ENCODE measurements at places on chromosomes 6 and 20.

- no peak for DNase-seq
Measured at GRCh38 chr6:130771741-130772140, 55.5 kb upstream of the SMLR1 start.

GRCh38 chr20:41268402-41268801, 49.1 kb downstream of the ZHX3 start:
- DNase-seq: no peak

DNA sequence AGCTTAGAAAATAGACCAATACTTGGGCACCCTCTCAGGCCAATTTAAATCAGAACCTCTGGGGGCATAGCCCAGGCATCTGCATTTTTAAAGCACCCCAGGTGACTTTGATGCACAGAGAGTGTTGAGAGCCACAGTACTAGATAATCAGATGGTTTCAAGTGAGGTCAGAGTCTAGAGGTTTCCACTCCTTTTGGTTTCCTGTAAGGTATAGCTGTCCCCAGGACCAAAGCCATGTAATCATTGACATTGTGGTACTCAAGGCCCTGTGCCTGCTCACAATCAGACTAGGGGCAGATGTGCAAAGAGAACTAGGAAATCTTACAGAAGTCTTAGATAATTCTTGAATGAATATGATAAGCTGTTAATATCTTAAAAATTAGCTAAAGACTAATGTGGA, 9.1 kb downstream of the FILIP1 start:
- DNase-seq: no peak

GRCh38 chr6:18141805-18142590, 12.9 kb downstream of the TPMT start:
- DNase-seq: no peak

- no peak for DNase-seq
Measured at GRCh38 chr6:156166093-156166492, 611.1 kb upstream of the ARID1B start.

GRCh38 chr20:48364688-48365421, 462.9 kb downstream of the PREX1 start:
- no peak for DNase-seq

GRCh38 chr6:69758214-69758613, 38.6 kb downstream of the LMBRD1 start:
- no peak for DNase-seq

GRCh38 chr20:63544241-63544957, 3.1 kb downstream of the SRMS start:
- no peak for DNase-seq

DNA sequence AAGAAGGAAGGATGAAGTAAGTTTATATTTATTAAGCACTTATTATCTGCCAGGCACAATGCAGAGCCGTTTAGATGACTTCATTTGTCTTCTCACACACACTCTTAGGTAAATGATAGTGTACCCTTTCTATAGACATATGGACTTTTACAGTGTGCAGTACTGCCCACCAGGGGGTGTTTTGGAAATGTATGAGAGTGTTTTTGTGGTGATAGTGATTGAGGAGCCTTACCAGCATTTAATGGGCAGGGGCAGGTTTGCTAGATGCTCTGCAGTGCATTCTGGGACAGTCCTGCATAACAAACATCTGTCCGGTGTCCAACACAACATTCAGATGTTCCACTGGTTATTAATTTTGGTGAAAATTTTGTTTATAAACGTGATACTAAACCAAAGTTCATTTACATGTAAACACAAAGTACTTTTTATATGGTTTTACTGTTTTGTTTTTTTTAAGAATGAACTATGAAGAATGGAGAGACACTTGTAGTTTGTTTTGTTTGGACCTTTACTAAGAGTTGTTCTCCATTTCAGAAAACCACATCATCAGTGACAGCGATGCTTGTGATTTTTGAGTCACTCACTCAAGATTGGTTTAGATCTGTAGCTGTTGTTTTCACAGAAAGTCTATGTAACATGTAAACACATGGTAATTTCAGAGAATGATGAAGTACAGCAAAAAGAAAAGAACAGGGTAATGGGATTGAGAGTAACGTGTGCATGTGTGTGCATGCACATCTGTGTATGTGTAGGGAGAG, 19.9 kb downstream of the KCNS1 start:
- DNase-seq: peak; percentile 52

DNA sequence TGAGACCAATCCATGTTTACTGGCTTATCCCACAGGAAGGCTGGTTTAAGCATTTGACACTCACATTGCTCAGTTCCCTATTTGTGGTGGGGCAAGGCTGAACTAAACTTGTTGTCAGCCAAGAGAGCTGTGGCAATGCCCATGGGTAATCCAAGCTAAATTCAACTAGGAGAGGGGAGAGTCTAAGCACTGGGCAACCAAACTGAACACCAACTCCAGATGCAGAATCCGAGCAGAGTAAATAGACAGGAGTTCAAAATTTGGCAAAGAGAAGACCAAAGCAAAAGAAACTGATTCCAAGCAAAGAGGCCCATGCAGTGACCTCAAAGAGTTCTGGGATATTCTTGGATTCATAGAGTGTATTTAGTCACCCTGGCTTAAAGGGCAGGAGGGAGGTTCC, 106.5 kb upstream of the NT5E start:
- no peak for DNase-seq

GRCh38 chr6:131861381-131861780, 53.6 kb downstream of the ENPP1 start:
- DNase-seq: no peak

GRCh38 chr6:11237956-11238355, 5.5 kb upstream of the NEDD9 start:
- DNase-seq: no peak

GRCh38 chr6:72363844-72364740, 257.8 kb upstream of the KCNQ5 start:
- no peak for DNase-seq

- DNase-seq: peak; percentile 70
Measured at GRCh38 chr6:18349386-18349785, 37.8 kb upstream of the RNF144B start.

GRCh38 chr6:158755636-158756035, 63.5 kb downstream of the EZR start:
- DNase-seq: no peak

DNA sequence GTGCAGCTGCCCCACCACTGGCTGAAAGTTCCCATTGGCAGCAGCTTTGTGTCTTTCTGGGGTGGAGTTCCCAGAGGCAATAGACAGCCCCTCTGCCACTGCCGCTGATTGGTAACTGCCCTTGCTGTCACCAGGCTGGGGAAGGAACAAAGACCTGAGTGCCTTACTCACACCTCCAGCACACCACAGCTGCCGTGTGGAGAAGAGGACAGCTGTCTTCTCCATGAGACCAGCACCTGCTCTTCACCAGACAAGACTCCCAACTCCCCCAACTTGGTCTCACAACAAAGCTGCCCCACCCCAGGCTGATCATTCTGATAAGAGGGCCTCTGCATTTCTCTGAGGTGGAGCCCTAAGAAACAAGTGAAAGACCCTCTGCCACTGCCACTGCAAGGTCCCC, 39.7 kb upstream of the PTCHD4 start:
- no peak for DNase-seq

- DNase-seq: no peak
Measured at GRCh38 chr6:128305228-128305627, 215.2 kb downstream of the PTPRK start.

DNA sequence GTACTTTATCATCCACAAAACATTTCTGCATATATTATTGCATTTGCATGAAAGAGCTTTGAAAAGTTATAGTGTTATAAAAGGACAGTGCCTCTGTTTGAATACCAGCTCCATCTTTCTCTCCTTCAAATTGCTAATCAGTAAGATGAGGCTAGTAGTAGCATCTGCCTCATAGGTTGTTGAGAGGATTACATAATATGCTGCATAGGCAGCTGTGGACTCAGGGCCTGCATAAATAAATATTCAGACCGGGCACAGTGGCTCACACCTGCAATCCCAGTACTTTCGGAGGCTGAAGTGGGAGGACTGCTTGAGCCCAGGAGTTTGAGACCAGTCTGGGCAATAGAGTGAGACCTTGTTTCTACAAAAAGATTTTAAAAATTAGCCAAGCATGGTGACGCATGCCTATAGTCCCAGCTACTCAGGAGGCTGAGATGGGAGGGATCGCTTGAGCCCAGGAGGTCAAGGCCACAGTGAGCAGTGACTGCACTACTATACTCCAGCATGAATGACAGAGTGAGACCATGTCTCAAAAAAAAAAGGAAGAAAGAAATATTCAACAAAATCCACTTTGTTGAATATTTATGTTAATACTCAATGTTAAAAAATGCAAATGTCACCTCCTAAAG, 18.3 kb upstream of the SEC63 start:
- no peak for DNase-seq

Measured in inflammatory macrophage treated with lipopolysaccharide for 4 hours (primary cell).